ENCODE measurements at places on chromosomes 5 and 9.

DNA sequence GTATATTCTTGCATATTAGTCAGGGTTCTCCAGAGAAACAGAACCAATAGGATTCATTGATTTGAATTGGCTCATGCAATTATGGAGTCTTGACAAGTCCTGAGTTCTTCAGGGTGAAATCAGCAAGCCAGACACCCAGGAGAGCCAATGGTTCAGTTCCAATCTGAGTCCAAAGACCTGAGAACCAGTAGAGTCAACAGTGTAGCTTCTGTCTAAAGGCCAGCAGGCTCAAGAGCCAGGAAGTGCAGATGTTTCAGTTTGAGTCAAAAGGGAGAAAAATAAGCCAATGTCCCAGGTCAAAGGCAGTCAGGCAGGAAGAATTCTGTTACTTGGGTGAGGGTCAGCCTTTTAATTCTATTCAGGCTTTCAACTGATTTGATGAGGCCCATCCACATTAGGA lies 37.8 kb upstream of the ANKRD34B start:
- no peak for DNase-seq

GRCh38 chr5:137303509-137303908 lies 195.6 kb downstream of the SPOCK1 start:
- no peak for DNase-seq

GRCh38 chr9:115668521-115668920 lies 485.1 kb upstream of the PAPPA start:
- DNase-seq: no peak

DNA sequence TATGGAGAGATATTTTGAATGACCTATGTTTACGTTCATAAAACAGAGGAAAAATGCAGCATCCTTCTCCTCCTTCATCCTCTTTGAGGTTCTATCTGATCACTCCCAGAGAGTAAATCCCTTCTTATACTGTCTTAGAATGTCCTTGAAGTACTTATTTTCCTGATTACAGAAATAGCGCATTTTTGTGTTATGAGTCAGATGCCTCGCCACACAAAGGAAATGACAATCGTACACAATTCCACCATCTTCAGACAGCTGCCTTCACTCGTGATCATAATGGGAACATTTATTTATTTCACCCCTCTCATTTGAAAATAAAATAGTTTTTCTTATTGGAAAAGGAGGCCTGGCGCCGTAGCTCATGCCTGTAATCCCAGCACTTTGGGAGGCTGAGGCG lies 2.4 kb upstream of the GLT6D1 start:
- DNase-seq: no peak

DNA sequence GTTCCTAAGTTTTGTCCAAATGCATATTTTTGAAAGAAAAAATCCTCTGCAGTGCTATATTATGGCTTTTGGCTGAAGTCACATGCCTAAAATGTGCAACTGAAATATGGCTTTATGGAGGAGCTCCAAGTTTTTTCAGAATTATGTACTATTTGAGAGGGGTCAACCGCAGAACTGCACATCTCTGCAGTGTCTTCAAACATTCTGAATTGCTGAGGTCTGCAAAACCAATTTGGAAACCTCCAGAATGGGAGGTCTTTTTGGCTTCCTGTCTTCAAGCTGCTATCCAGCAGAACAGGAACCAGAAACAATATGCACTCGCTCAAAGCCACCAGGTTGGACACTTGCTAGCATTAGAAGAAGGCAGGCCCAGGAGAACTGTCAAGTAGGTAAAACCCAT lies 376.0 kb upstream of the PAPPA start:
- DNase-seq: no peak

- no peak for DNase-seq
Measured at GRCh38 chr9:99083051-99083450, 21.9 kb upstream of the TGFBR1 start.

- DNase-seq: no peak
Measured at GRCh38 chr5:40572937-40573336, 106.8 kb upstream of the PTGER4 start.

DNA sequence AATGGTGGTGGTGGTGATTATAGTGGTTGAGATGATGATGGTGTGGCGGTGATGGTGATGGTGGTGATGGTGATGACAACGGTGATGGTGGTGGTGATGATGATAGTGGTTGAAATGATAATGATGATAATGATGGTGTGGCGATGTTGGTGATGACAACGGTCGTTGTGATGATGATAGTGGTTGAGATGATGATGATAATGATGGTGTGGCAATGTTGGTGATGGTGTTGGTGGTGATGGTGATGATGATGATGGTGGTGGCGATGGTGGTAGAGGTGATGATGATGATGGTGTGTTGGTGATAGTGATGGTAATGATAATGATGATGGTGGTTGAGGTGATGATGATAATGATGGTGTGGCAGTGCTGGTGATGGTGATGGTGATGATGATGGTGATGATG lies 48.0 kb downstream of the PHF2 start:
- DNase-seq: no peak

GRCh38 chr5:149238540-149238939 lies 33.1 kb upstream of the AFAP1L1 start:
- DNase-seq: no peak

- no peak for DNase-seq
Measured at GRCh38 chr5:157965040-157965678, 106.2 kb upstream of the CLINT1 start.

DNA sequence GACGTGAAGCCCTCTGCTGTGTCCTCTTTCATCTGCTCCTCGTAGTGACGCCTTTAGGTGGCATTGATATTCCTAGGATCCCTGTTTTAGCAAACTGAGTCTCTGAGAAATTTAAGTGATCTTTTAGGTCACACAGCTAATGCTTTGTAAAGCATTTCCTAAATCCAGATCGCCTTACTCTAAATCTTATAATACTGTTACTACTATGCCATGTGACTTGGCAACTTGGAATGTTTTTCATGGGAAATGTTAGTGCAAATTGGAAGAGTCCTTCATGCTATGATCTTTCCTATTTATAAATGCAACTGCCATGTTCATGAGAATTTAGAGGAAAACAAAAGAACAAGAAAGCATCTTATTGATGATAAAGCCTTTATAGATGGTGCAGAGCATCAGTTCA lies 212.2 kb downstream of the TRIO start:
- no peak for DNase-seq

GRCh38 chr9:135480071-135480939 lies 723 bp downstream of the PPP1R26 start:
- DNase-seq: no peak

DNA sequence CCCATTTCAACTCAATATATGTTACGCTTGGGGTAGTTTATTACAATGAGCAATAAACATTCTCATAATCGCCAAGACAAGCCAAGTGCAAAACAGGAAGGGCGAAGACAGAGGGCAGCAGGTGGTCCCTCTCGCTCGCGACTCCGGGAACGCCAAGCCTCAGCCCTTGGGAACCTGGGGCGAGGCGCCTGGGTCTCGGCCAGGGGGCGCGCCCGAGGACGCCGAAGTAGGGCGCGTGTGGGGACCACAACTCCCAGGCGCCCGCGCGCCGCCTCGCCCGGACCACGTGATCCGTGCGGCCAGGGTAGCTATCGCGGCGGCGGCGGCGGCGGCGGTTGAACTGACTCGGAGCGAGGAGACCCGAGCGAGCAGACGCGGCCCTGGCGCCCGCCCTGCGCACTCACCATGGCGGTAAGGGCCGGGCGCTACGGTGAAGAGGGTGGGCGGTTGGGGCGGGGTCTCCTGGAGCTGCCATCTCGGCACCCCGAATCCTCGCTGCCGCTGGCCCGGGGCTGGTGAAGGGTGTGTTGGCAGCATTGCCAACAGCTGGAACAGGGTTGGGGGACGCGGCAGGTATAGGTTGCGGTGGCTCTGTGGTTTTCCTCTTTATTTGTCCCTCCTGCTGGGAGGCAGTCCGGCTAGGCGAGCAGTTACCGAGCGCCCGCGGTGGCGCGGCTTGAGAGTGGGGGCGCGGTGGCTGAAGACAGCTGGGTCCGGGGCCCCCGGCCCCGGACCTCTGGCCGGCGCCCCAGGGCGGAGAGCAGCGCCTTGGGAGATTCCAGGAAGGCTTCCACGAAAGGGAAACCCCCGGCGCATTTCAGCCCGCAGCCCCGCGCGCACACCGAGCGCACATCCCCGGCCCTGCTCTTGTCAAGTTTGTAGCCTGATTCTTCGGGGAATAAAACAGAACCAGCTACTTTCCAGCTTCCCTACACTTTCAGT lies at the start of gene SLC31A2:
Gene SLC31A2, plus strand, starts transcription at position 338 of the 942 bp plus-strand sequence. Its CDS starts 68 bp downstream, at position 406.
- peak; percentile 68 for DNase-seq

- no peak for DNase-seq
Measured at GRCh38 chr9:107539427-107540163, 50.0 kb upstream of the KLF4 start.

DNA sequence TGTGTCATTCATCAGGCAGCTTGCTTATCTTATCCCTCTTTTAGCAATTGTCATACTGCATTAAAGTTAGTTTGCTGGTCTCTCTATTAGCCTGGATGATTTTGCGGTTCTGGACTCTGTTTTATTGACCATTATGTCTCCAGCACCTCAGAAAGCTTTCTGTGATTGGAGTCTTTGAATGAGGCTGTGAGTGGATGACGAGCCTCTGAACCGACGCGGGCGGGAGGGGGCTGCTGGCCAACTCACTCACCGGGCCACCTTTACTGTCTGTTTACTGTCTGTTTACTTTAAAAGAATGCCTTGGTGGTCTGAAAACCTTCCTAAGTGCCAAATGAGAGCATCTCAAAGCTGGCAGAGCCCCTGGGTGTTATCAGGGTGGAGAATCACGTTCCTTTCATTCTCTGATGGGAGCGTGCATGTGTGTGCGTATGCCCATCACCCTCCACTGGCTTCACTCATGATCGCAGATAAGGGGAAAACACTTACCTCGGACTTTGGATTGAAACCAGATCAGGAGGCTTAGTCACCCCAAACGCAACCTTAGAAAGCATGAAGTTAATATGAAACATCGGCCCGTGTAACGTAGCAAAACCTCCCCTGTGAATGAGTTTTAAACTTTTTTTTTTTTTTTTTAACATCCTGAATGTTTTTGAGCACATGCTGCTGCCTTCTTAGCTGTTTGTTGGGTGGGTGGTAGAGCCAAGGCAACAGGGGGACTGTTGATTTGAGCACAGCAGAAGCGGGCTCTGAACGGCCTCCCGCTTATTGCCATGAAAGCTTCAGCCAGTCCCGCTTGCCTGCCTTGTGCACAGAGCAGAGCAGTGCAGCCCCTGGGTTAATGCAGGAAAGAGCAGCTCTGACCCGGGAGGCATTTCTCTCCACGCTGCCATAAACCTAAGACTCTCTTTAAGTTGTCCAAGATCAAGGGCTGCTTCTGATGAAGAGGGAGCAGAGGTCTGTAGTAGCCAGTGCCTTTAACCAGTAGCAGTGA lies 173.6 kb downstream of the GADD45G start:
- no peak for DNase-seq

DNA sequence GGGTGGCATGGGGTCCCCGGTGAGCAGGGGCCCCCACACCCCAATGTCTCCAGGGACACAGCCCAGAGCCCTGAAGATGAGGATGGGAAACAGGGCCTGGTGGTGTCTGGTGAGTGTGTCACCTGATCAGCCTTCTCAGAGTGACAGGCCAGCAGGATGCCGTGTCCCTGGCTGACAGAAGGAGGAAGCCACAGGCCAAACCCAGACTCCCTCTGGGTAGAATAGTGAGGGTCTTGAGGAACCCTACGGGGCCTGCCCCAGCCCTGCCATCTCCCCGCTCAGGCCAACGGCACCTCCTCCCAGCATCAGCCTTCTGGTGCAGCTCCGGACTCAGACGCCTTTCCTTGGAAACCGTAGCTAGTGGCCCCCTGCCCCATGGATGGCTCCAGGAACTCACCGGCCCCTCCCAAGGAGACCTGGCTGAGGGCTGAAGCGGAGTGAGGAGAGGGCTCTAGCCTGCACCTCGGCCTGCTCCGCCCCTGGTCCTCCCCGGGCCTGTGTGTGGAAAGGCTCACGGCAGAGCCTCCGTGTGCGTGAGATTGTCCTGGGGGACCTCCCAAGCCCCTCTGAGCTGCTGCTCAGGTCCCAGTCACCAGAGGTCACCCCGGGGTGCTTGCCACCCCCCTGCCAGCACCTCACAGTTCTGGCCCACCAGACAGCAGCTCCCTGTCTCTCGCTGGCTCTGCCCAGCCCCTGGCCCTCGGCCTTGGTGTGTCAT lies 6.0 kb downstream of the RALGDS start:
- no peak for DNase-seq

GRCh38 chr9:95129476-95130291 lies 187.8 kb downstream of the FANCC start:
- DNase-seq: no peak

All from T-helper 1 cell (primary cell).